Neural progenitor cell (in vitro differentiated cells): ENCODE measurements at places on chromosomes 3 and 15.
A peak's percentile ranks its signal among the peaks of the same experiment; 100 is the strongest.

- DNase-seq: no peak
Measured at GRCh38 chr3:197325773-197326172, 27.4 kb upstream of the DLG1 start.

DNA sequence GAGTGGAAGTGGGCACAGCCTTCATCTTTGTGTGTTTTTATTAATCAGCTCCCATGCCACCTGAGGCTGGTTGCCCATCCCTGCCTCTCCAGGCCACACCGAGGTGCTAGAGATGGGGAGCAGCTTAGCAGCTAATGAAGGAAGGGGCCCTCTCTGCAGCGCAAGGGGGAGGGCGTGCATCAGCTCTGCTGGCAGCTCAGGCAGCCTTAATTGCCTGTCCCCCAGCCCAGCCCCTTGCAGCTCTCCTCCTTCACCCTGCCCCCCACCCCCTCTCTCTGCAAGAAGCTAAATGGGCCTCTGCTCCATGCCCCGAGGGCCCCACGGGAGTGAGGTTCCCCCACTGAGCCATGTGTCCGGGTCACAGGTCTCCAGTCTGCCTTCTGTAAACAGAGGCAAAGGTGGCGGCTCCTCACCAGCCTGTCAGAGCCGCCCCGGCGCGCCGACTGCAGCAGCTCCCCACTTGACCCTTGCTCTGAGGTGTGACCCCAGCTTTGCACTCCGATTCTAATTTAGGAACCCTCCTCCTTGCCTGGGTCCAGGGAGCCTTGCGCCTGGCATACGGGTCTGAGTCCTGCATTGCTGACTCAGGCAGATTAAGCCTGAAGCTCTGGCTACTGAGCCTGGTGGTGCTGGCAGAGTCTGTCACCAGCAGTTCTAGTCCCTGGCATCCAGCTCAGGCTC is 27.9 kb upstream of the NTRK3 start:
- DNase-seq: no peak

- DNase-seq: no peak
Measured at GRCh38 chr3:186318135-186318534, 43.9 kb downstream of the DGKG start.

DNA sequence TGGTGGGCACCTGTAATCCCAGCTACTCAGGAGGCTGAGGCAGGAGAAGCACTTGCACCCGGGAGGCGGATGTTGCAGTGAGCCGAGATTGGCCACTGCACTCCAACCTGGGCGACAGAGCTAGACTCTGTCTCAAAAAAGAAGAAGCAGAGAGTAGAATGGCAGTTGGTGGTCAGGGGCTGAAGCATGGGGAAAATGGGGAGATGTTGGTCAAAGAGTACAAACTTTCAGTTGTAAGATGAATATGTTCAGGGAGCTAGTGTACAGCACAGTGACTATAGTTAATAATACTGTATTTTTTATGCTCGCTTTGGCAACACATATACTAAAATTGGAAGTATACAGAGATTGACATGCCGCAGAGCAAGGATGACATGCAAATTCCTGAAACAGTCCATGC is 41.5 kb downstream of the PCNP start:
- no peak for DNase-seq

- no peak for DNase-seq
Measured at GRCh38 chr3:60434323-60434722, 816.9 kb downstream of the FHIT start.

- no peak for DNase-seq
Measured at GRCh38 chr3:43958005-43958770, 267.4 kb downstream of the ABHD5 start.

DNA sequence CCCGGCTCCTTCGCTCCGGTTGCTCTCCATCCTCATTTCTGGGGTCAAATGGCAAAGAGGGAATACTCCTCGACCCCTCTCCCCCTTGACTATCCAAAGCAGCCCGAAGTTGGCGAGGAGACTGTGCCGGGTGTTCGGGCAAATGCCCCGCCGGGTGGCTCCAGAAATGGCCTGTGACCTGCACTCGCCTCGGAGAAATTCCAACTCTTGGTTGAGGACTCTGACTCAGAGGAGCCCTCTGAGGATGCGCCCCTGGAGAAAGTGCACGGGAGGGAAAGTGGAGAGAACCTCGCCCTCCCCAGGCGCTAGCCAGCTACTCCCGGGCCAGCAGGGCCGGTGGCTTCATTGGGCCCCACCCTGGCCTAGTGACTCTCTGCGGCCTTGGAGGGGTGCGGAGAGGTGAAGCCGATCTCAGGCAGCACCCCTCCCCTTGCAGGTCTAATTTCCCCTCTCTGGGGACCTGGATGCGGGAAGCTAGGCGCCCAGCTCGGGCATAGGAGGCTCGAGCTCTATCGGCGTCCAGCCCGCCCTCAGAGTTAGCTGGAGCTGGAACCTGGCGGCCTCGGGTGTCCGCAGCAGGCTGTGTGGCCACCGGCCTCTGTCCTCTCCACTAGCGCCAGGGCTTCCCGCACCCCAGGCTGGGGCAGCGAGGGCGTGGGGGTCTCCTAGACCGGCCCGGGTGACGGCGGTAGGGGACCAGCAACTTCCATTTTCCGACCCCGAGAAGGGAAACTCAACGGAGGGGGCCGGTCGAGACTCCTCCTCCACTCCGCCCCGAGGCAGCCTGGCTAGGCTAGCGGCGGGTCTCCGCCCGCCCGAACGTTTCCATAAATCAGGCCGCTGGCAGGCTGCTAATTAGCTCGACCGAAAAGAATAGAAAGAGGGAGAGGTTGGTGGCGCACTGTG is 29.4 kb downstream of the NR2F2 start:
- DNase-seq: peak; percentile 90

DNA sequence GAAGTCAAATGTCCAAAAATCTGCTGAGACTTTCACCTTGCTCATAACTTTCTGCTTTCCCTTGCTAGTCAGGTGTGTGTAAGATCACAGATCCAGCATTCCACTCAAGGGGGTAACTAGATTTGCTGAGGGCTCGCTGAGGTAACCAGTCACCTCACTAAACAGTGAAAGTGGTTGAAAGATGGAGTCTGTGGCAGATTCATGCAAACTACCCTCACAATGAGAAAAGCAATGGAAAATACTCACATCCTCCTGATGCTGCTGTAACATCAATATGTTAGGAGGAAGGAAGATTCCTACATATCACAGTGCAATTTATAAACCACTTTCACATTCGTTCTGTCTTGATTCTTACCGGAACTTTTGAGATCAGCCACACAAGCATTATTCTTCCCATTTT is 174.3 kb upstream of the BCL6 start:
- no peak for DNase-seq

DNA sequence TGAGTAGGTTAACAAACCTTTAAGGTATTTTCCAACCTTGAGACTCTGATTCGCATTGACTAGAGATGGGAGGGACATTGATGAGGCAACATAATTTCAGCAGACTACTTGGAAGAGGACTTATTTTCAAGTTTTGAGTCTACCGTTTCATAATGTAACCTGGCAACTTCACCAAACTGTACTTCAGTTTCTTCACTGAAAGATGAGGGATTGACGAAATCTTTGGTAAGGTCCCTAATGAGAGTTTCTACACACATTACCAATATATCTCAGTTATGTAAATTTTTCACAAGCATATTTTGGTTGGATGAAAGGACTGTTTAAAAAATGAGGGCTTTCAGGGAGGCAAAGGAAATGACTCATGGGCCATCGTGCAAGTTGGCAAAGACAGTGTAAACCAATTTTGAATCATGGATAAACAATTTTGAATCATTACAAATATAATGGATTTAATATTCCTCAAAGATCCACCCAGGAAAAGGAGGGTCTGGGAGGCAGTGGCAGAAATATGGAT is 28.7 kb upstream of the SEMA6D start:
- DNase-seq: no peak

GRCh38 chr3:13045904-13046568 is 27.2 kb downstream of the IQSEC1 start:
- DNase-seq: no peak

DNA sequence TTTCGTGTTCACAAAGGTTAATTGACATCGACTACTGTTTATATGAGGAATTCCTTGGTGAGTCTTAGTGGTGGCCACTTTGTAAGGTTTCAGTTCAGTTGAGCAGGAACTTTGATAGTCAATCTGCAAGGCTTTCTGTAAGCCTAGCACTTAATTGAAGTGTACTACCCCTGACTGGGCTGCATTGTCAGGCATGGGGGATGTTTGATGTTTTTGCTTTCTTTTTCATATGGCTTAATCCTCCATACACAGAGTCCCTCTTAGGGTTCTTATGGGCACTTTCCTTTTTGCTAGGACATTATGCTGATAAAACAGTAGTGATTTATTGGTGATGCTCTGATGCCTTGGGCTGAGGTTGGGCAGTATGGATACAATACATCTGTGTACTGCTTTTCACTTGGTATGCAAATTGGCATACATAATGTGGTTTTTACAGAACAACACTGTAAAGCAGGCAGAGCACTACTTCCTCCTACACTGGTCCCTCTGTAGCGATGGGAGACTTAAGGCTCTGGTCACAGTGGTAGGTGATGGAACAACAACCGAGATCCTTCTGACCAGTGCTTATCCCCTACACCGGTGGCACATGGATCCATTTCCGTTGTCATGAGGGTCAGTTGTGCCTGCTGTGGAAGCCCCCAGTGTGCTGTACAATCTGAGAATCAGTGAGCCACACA is 261.0 kb downstream of the MFSD1 start:
- no peak for DNase-seq

DNA sequence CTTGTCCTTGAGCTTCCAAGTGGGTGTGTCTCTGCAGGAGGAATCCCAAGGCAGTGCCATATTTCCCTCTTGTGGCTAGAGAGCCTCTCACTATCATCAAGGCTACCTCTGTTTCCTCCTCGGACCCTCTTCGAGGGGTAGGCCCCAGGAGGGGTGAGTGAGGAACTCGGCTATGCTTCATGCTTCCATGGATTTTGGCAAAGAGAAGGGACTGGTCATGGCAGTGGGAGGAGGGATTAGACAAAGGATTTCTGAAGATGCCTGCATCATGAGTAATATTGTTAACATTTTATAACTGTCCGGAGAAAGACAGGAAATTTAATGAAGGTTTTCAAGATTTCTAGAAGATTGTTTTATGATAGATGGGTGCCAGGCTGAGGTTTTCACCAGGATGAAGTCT is 241.5 kb downstream of the CLSTN2 start:
- DNase-seq: no peak

DNA sequence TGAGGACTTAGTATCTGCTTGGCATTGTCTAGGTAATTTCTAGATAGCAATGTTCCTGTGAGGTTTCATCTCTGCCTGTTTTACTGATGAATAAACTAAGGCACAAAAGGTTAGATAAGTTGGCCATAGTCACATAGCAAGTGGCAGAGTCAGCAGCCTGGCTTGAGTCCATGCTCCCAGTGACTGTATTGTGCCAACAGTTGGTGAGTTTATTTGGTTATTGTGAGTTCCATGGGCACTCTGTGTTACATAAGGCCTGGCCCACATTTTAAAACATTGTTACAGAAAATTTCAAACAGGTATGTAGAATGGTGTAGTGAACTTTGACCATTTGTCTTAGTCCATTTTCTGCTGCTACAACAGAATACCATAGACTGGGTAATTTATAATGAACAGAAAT is 15.2 kb downstream of the MCM2 start:
- no peak for DNase-seq

DNA sequence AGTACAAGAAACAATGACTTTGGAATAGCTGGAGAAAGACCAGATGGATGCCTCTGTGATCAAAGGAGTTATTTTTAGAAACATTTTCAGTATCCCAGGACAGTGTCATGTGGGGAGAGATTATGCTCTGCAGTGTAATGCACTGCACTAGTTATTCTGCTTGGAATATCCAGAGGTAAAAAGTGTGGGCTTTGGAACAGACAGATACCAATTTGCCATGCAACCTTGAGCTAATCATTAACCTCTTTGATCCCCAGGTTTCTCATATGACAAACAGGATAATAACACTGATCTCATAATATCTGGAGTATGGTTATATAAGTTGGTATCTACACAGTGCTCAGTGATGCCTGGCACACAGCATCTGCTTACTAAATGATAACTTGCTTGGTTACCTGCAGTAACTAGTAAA is 12.2 kb upstream of the SLC7A14 start:
- DNase-seq: no peak

DNA sequence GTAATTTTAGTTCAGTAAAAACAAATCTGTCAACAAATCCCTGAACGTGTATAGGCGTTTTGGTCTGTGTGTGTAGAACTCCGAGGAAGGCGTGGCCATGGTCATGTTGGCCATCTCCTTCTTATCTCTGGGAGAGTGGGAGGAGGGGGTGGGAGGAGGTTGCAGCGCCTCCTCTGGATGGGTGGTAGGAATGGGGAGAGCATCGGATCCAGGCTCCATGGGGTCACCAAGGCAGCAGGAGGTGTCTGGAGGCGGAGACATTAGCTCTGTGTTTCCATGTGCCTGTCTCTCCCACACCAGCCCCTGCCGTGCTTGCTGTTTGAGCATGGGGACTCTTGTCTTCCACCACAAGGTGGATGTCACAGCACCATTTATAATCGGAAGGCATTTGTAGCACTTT is 34.5 kb upstream of the TRPM1 start:
- no peak for DNase-seq

- DNase-seq: no peak
Measured at GRCh38 chr3:7263347-7264195, 402.7 kb downstream of the GRM7 start.

DNA sequence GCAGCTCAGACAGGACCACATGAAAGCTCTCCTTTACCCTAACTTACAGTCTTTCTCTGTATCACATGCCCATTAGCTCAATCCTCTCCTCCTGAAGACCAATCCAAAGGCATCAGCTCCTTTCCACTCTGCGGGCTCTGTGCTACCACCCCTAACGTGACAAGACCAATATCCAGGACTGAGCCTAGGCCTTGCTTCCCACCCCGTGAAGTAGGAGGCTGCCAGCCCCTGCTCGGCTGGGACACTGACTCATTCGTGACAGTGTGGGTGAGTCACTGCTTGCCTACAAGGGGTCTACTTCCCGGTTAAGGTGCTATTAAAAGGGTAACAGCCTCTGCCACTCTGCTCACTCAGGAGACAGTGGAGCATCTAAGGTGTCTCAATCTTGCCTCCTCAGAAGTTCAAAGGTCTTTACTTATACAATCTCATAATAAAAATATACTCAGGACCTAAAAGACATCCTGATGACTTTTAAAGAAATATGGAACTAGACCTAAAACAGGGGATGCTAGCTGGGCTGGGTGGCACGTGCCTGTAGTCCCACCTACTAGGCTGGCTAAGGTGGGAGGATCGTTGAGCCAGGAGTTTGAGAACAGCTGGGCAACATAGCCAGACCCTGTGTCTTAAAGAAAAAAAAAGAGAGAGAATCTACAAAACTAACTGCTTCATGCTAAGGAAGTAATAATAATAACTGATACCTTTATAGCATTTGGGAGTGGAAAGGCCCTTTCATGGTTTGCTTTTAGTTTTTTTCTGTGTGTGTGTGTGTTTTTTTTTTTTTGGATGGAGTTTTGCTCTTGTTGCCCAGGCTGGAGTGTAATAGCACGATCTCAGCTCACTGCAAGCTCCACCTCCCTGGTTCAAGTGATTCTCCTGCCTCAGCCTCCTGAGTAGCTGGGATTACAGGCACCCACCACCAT is 55.0 kb downstream of the TMEM44 start:
- DNase-seq: no peak

GRCh38 chr3:102165367-102165766 is 269.4 kb upstream of the ZPLD1 start:
- DNase-seq: no peak
